ENCODE measurements at places on chromosomes 11 and 22.

- DNase-seq, result no peak
Observed at GRCh38 chr22:40729284-40729683, 50.0 kb downstream of the MCHR1 start.

DNA sequence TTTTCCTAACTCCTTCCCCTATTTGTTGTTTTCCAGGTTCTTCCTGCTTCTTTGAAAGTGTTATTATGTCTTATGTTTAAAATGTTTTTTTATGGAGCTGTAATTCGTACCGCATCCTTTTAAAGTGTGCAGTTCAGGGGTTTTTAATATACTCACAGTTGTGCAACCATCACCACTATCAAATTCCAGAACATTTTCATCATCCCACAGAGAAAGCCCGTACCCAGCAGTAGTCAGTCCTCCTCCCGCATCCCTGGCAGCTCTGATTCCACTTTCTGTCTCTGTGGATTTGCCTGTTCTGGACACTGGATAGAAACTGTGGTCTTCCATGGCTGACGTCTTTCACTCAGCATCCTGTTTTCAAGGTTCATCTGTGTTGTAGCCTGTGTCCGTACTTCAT, 73.7 kb downstream of the JAM3 start:
- no peak for DNase-seq

GRCh38 chr22:23969071-23969470, 2.4 kb downstream of the DDTL start:
- DNase-seq, result no peak

- DNase-seq, result no peak
Observed at GRCh38 chr11:2742201-2742600, 42.4 kb upstream of the KCNQ1OT1 start.

DNA sequence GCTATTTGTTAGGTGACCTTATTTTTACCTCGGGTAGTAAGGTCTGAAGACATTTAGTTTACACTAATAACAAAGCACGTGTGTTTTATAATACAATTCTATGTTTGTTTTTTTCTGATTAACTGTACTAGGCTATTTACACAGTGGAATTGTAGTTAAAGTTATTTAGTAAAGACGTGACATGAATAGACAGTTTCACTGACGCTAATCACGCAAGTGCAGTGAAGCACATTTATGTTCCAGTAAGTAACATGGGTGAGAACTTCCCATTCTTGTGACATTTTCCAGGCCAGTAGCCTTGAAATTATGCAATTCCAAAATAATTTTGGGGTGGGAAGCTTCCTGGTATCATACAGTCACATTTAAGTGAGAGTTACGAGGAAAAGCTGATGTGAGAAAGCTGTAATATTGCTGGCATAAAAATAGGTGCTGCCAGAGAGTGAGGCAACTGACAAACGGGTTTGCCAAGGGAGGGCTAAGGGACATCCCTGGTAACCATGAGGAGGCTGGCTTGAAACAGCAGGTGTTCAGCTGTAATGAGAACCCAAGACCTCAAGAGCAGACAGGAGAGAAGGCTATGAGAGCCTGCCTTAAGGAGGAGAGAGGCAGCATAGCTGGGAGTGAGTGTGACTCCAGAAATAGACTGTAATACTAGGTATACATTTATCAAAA, 378.8 kb downstream of the DCDC1 start:
- DNase-seq, result no peak

DNA sequence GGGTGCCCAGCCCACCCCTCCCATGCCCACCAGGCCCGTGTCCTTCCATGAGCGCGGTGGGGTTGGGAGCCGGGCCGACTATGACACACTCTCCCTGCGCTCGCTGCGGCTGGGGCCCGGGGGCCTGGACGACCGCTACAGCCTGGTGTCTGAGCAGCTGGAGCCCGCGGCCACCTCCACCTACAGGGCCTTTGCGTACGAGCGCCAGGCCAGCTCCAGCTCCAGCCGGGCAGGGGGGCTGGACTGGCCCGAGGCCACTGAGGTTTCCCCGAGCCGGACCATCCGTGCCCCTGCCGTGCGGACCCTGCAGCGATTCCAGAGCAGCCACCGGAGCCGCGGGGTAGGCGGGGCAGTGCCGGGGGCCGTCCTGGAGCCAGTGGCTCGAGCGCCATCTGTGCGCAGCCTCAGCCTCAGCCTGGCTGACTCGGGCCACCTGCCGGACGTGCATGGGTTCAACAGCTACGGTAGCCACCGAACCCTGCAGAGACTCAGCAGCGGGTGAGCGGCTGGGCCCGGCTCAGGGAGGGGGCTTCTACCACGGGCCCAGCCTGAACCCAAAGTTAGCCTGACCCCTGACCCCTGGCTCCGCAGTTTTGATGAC, 3.0 kb downstream of the PKP3 start:
- peak; percentile 78 for DNase-seq

DNA sequence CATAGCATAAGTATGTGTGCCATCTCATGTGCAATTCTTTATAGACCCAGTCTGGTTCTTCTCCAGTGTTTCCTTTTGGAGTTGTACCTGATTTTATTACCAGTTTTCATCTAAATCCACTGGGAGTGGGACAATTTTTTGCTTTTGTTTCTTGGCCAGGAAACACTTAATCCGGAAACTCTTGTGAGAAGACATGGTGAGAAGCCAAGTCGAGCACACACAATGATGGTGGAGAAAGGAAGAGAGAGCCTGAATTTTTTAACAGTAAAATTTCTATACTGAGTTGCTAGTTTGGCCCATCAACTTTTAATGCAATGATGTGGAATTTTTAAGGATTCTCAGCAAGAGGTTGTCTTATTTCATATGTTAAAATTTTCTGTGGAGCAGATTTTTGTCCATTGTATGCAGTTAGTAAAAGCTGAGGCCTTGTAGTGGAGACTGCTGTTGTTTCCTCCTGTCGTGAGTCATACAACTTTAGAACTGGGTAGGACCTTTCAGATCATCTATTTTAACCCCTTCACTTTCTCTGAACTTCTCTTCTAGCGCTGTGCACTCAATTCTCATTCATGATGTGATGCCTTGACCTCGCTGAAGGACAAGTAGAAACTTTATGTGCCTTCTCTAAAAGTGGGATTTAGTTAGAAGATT, 17.1 kb downstream of the FAR1 start:
- no peak for DNase-seq

DNA sequence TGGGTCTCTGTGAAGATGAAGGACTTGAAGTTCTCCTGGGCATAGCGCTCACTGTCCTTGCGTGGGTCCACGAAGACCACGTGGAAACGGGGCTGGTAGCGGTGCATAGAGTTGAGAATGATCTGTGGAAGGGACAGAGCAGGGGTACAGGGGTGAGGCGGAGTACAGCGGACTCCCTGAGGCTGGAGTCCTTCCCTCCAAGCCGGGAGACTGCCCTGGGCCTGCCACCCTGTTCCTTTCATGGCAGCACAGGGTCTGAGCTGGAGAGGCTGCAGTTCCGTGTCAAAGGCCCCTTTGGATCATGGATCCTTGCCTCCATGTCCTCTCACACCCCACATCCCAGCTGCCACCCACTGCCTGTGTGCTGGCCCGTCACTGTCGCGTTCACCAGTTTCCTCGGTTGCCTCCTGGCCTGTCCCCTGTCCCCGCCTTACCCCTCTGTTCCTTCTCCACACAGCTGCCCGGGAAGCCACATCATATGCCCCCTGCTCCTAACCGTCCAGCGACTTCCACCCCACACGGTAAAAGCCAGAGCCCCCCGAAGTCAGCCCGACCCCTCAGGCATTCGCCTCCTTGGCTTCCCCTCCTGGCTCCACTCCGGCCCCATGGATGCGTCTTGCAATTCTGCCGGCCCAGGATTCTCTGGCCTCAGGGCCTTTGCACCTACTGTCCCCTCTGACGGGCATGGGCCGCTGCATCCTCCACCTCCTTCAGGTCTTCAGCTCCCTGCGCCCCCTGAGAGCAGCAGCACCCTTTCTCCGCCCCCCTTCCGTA, 3.4 kb upstream of the NUDT8 start:
- DNase-seq, result no peak

- DNase-seq, result no peak
Observed at GRCh38 chr11:34792814-34793258, 123.3 kb downstream of the APIP start.

DNA sequence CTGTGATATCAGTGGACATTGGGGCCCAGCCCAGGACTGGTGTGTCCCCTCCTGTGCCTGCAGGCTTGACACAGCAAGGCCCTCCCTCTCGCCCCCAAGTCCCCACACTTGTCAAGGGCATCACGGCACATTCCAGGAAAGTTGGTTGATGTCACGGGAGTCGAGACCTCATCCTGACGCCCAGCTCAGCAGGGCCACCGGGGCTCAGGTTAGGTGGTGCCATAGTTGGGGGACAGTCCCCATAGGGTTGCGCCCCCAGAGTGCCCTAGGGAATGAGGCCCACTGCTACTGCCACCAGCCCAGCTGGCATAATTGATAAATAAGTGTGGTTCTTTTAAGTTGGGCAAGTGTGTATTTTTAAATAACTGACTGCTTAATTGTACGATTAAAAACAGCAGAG, 28.3 kb upstream of the GRAMD4 start:
- DNase-seq, result no peak

- no peak for DNase-seq
Observed at GRCh38 chr11:123797114-123797513, 9.0 kb downstream of the OR6M1 start.

DNA sequence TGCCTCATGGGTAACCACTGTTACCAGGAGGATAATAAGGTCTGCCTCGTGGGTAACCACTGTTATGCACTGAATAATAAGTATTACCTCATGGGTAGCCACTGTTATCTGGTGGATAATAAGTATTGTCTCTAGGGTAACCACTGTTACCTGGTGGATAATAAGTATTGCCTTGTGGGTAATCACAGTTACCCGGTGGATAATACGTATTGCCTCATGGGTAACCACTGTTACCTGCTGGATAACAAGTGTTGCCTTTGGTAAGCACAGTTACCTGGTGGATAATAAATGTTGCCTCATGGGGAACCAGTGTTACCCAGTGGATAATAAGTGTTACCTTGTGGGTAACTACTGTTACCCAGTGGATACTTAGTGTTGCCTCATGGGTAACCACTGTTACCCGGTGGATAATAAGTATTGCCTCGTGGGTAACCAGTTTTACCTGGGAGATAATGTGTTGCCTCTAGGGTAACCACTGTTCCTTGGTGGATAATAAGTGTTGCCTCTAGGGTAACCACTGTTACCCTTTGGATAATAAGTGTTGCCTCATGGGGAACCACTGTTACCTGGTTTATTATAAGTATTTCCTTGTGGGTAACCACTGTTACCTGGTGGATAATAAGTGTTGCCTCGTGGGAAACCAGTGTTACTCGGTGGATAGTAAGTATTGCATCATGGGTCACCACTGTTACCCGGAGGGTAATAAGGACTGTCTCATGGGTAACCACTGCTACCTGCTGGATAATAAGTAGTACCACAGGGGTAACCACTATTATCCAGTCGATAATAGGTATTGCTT, 10.6 kb upstream of the NXPE4 start:
- no peak for DNase-seq

DNA sequence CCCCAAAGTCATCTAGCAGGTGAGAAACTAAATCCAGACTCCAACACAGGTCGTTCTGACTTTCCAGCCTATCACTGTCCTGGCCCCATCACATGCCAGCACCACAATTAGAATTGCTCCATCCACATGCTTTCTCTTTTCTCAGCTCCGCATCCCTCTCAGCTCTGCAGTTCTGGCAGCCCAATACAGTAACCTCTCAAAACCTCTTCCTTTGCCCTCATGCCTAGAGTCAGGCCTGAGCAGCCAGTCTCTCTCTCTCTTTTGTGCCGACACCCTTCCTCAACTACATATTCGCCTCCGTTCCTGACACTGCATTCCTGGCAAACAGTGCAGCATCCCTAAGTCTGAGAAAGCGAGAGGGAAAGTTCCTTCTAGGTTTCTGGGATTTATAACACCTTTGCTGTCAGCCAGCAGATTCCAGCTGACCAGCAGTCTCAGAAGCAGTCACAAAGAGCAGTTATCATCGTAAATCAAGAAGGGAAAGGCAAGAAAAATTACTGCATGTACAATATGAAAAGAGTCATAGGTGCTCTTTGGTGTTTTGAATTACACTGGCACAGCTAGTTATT, 258.0 kb downstream of the FAT3 start:
- DNase-seq, result no peak

DNA sequence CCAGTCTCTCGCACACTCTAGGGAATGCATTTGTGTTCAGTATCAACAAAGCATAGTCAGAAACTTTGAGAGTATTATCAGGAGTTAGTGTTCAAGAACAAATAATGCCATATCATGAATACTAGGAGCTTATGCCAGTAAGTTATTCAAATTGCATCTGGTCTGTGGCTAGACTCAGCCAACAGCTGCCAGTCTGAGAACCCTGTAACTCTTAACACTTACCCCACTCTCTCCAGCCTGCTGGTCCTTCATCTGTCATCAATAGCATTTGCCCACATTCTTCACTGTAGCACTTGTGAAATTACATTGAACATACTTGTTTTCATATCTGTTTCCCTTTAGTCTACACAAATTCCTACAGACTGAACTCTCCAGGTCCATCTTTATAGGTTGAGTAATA, 1157.5 kb upstream of the RAG2 start:
- DNase-seq, result no peak

- DNase-seq, result no peak
Observed at GRCh38 chr11:35003658-35004057, 87.2 kb downstream of the PDHX start.

DNA sequence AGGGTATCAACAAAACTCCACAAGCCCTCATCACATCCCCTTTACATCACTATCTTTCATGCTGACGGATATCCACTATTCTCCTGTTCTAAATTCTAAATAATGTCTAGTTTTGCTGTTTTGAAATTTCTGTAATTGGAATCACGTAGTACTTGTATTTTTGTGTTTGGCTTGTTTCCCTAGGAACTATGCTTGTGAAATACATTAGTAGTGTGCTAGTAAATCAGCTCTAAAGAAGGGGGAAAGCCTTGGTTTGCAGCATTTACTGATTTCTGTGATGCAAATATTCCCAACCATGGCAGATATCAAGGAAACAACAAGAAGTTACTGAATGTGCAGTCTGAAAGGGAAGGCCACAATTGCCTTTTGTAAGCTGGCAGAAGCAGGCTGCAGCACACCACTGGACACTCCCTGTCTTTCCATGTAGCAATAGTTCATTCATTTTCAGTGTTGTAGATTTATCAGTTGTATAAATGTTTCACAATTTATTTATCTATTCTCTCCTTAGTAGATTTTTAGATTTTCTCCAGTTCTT, 4.7 kb upstream of the FOLH1 start:
- no peak for DNase-seq

- DNase-seq, result no peak
Observed at GRCh38 chr11:88353386-88353785, 15.8 kb upstream of the CTSC start.

GRCh38 chr11:94876645-94877442, 96.5 kb downstream of the CWC15 start:
- peak; percentile 70 for DNase-seq

GRCh38 chr11:44125598-44125997, 30.1 kb downstream of the EXT2 start:
- no peak for DNase-seq

GRCh38 chr22:46363611-46364321, 28.3 kb downstream of the TRMU start:
- no peak for DNase-seq

GRCh38 chr22:42769574-42770447, 49.1 kb upstream of the A4GALT start:
- peak; percentile 59 for DNase-seq

DNA sequence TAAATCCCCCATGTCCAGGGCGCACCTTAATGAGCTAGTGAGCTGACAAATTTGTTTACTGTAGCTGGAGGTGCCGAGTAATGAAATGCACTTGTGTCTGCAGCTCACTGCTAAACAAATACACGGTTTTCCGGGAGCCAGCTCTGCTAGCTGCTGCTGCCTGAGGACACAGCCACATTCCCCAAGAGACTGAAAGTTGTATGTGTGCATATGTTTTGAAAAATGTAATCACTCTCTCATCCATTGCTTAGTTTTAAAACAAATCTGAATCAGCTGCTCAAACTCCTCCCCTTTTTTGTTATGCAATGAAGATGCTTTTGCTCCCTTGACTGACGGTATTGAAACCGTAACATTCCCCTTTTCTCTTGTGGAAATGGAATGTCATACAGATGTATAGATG, 62.4 kb upstream of the NNMT start:
- no peak for DNase-seq
